Fibroblast of mammary gland (primary cell): ENCODE measurements at places on chromosomes 5 and 9.

DNA sequence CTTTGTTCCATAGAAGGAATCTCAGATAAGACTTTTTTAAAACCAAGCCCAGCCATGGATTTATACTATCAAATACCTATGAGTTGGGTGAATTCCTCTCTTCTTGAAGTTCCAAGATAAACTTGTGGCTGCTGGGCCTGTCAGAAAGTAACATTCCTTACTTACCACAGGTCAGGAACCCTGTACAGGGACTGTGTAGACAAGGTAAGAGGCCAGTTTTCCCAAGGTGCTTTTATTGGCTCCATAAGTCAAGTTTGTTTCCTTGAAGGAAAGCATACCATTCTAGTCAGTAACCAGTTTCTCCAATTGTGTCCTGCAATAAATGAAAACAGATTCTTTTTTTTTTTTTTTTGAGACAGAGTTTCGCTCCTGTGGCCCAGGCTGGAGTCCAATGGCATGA is 8.8 kb upstream of the CLTB start:
- no peak for DNase-seq

GRCh38 chr5:148961261-148962199 is 101.3 kb downstream of the SH3TC2 start:
- DNase-seq: peak; percentile 22

DNA sequence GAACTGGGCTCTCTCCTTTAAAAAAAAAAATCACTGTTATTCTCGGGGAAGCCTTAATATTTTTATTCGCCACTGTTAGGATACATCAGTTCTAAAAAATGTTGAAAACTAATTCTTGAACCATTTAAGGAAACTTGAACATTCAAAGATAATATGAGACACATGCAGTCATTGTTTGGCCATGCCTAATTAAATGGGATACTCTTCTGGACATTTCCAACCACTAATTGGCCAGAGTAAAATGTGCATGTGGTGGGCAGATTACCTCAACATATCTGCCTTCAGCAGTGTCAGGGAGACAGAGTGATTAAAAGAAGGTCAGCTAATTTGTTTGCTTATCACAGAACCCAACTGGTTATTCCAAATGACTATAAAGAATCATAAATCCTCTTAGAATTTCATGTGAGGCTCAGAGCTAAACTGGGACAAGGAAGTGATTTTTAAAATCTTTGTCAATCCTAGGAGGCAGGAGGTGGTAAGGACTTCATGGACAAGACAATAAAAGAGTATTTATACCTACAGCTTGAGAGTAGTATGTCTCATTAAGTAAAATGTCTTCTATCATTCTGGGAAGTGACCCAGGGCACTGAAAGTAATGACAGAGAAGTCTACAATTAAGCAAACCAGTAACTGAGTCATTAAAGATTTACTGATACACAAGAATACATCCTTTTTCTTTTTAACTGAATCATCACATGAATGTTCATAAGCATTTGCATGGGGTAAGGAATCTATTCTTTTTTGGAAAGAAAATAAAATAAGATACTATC is 242.9 kb upstream of the TRPM3 start:
- no peak for DNase-seq

GRCh38 chr9:74674077-74674476 is 176.9 kb downstream of the RORB start:
- no peak for DNase-seq

DNA sequence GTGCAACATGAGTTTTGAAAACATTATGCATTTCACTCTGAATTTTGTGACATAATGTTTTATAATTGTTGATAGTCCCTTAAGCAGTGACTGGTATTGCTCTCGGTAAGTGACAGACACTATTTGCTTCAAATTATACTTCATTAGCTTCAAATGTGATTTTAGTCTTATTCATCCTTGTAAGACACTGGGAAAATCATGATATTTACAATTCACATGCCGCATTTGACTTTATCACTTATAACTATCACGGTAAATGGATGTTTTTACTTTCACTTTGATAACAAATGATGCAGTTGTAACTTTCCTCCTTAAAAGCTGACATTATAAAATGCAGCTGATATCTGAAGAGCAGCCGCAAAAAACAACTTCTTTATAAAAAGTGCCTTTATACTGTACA is 44.1 kb upstream of the ITGA2 start:
- DNase-seq: no peak

DNA sequence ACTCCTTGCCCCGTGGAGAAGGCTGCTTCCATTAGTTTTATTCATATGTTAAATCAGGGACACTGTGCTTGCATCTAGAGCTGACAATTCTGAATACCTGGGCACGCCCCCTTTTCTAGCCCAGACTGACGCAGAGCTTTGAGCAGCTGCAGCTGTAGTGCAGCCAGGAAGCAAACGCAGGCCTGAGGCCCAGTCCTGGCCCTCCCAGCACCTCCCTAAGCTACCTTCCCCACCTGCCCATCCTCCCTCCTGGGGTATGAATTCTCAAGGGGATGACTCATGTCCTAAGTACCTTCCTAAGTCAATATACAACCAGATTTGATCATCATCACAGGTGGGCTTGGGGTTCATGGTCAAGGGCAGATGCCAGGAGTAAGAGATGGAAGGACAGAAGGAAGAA is 3.5 kb downstream of the PHF19 start:
- DNase-seq: no peak

GRCh38 chr9:73684601-73685000 is 532.9 kb downstream of the ANXA1 start:
- DNase-seq: peak; percentile 40
